Panc1 (cell line): ENCODE measurements at places on chromosomes 4 and X. TPM values are rescaled to one million over a fixed set of nuclear protein-coding genes. Genes with fewer than 3 reads are reported as not detected.

DNA sequence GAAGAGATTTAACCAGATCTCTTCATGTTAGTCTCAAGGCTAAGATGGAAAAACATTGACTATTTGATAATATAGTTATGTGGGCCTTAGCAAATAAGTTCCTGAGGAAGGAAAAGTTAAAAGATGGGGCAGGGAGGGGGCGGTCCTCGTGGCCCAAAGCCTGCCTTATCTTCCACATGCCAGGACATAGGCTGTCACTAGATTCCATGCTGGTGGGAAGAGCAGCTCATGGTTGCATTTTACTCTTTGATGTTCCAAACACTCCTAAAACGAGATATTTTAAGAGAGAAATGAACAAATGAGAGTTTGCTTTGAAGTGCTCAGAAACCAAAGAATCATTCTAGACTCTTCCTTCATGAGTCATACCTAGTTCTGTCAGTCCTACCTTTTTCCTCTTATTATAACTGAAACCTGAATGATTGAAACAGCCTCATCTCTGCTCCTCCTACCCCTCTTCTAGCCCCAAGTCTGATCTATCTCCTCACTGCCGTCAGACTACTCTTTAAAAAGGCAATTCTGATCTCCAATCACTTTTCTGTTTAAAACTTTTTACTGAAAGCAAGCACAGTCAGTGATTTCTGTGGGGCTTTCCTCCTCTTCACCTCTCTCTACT lies 25.1 kb downstream of the RAB9B start:
- DNase-seq, result no peak

- no peak for DNase-seq
These were observed 2.6 kb upstream of the STARD8 start for GRCh38 chrX:68644861-68645260.

DNA sequence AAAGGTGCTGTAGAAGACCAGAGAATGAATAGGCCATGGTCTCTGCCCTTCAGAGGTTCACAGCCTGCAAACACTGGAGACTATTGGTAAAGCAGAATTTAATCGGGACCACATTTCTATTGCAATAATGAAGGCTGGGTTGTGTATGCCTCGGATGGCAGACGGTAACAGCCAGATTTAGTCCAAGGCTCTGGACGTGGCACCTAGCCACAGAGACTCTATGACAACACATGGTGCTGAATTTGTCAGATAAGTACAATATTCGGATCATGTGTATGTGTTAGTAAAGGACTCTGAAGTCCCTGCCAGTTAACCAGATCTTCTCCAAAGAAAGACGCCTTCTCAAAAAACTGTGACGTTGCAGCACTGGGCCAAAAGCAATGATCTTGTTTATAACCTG lies 129.0 kb downstream of the DCTD start:
- DNase-seq, result no peak

- no peak for DNase-seq
These were observed 24.0 kb downstream of the RCHY1 start for GRCh38 chr4:75490155-75490554.

GRCh38 chr4:125492957-125493356 lies 178.2 kb downstream of the FAT4 start:
- no peak for DNase-seq

Gene PDE5A
- total RNA-seq, result 114 TPM

DNA sequence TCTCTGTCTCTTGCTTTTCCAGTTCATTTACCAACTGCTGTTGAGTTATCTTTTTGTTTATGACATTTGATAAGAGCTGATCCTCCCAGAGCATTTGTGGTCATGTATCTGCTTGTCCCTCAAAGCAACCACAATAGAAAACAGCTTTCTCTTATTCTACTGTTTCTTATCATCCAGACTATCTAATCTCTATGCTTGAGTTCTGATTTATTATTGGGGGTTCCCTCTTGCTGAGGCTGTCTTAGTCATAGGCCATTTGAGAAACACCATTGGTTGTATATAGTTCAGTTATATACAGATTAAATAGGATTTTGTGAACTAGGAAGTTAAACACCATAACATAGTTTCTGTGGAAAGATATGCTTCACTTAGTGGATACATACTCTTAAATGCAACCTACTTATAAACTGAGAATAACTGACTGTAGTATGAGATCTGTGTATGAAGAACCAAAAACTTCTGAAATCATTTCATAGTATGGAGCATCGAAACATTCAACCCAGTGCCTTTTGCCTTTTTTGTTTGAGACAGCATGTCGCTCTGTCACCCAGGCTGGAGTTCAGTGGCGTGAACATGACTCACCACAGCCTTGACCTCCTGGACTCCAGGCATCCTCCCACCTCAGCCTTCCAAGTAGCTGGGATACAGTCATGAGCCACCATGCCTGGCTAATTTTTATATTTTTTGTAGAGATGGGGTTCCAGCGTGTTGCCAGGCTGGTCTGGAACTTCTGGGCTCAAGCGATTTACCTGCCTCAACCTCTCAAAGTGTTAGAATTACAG lies 75.8 kb downstream of the STIM2 start:
- DNase-seq, result no peak

DNA sequence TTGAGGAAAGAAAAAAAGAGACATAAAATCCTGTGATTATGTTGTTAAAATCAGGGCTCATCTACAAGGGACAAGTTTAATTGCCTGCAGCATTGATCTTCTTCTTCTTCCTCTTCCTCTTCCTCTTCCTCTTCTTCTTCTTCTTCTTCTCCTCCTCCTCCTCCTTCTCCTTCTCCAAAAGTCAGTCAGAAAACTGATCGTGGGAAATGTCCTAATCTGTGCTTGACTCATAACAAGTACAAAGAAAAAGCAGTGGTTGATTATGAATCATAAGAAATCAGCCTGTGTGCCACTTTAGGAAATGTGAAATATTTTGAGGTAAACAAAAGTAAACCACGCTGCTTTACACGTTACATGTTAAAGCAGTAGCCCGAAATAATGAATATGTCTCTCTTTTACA lies 2.7 kb upstream of the ATP10D start:
- DNase-seq, result no peak

- no peak for DNase-seq
These were observed 3.6 kb upstream of the KLHL15 start for GRCh38 chrX:24030597-24030996.

GRCh38 chr4:113153529-113154101 lies 104.2 kb downstream of the ANK2 start:
- no peak for DNase-seq

Gene FREM3
- not detected for total RNA-seq

- DNase-seq, result no peak
These were observed at the start of gene NLGN4X for GRCh38 chrX:6228720-6229119. Gene NLGN4X (minus strand): TSS chrX:6228867. CDS start chrX:6151466, 77,401 bp downstream.

GRCh38 chr4:14182148-14182547 lies 554.6 kb upstream of the BOD1L1 start:
- DNase-seq, result no peak

- DNase-seq, result no peak
These were observed 505.6 kb downstream of the RAPGEF2 start for GRCh38 chr4:159608436-159608835.

DNA sequence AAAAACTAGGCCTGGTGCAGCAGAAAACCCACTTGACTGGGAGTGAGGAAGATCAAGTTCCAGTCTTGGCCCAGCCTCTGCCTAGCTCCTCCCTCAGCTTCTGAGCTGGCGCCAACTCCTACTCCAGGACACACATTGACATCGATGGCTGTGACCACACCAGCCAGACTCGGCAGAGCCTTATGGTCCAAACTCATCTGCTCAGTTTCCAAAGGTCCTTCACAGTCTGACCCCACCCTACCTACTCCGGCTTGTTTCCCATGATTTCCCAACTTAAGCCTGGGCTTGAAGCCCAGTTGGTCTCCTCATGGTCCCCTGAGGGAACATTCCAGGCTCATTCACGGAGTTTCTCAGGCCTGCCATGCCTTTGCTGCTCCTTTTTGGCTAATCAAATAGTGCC lies 10.1 kb downstream of the ELF4 start:
- no peak for DNase-seq

Gene CFP
- total RNA-seq, result 0.59 TPM

Gene SLC6A14
- total RNA-seq, result 0.03 TPM

DNA sequence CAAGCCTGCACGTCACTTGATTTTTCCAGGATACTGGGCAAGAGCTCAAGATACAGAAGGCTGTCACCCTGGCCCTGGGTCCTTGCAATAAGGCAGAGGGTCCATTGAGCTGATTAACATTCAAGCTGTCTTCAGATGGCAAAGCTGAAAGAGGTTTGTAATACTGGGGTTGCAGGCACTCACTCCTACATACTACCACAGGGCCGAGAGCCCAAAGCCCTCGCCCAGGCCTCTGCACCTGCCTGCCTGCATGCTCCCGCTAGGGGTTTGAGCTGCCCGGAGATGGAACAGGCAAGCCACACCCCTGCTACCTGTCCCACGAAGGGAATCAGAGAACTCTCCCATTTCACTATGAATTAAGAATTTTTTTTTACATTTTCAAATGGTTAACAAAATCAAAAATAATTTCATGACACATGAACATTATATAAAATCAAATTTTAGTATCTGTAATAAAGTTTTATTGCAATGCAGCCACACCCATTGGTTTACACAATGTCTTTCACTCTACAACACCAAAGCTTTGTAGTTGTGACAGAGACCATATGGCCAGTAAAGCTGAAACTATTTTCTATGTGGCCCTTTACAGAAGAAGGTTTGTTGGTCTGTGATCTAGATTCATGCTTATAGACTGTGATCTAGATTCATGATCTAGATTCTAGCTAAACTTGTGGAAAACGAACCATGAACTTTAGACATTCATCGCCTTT lies 530.4 kb upstream of the IGFBP7 start:
- DNase-seq, result no peak

Gene PCDH7
- 31.6 TPM for total RNA-seq

Gene GYG2
- 0.85 TPM for total RNA-seq

DNA sequence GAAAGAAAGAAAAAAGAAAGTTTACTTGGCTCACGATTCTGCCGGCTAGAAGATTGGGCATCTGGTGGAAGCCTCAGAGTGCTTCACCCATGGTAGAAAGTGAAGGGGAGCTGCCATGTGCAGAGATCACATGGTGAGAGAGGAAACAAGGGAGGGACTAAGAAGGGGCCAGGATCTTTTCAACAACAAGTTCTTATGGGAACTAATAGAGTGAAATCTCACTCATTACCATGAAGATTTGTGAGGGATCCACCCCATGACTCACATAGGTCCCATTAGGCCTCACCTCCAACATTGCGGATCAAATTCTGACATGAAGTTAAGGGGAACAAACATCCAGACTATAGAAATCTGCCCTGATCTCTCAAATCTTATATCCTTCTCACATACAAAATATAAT lies 61.3 kb upstream of the UGT8 start:
- DNase-seq, result no peak

- no peak for DNase-seq
These were observed 165.4 kb upstream of the TACR3 start for GRCh38 chr4:103885152-103885551.

Gene MOSPD2
- 8.7 TPM for total RNA-seq

DNA sequence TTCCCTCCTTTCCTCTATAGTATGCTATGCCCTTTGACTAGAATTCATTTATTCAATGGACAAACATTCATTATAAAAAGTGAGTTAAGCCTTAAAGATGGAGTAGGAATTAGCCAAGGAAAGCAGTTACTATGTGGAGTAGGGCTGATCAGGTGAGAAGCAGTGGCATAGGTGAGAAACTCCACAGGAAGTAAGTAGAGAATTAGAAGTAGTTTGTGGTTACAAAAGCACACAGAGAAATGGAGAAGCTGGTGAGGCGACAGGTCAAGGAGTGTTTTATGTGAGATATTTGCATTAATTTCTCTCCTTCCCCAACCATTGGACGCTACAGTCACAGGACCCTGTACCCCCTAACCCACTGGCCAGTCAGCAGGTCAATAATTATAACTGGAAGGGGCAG lies 30.6 kb downstream of the SETD7 start:
- DNase-seq, result no peak

Gene SLC38A5
- 1.1 TPM for total RNA-seq

DNA sequence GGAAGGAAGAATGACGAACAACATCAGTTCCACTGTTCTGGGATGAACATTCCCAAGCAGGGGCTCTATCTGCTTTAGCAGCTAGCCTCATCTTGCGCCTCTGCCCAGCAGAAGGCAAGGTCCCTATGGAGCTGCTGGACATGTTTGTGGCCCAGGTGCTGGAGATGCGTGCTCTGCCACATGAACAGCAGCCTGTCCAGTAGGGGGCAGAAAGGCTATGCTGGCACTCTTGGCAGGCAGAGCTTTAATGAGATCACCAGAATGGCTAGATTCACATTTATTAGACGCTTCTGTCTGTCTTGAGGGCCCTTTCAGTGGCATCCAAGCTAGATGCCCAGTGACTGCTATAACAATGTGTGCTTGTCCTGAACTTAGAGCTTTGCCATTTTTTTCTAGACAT lies 1826.0 kb downstream of the STIM2 start:
- DNase-seq, result peak; percentile 2

GRCh38 chr4:77100234-77100633 lies 24.4 kb upstream of the CCNI start:
- DNase-seq, result no peak

Gene RASL11B
- 0.21 TPM for total RNA-seq

GRCh38 chr4:105896984-105897775 lies 1.9 kb downstream of the NPNT start:
- no peak for DNase-seq

Gene P2RY4
- not detected for total RNA-seq

- no peak for DNase-seq
These were observed 202.1 kb upstream of the SLC7A11 start for GRCh38 chr4:138444260-138444659.

Gene NLGN3
- 0.28 TPM for total RNA-seq

DNA sequence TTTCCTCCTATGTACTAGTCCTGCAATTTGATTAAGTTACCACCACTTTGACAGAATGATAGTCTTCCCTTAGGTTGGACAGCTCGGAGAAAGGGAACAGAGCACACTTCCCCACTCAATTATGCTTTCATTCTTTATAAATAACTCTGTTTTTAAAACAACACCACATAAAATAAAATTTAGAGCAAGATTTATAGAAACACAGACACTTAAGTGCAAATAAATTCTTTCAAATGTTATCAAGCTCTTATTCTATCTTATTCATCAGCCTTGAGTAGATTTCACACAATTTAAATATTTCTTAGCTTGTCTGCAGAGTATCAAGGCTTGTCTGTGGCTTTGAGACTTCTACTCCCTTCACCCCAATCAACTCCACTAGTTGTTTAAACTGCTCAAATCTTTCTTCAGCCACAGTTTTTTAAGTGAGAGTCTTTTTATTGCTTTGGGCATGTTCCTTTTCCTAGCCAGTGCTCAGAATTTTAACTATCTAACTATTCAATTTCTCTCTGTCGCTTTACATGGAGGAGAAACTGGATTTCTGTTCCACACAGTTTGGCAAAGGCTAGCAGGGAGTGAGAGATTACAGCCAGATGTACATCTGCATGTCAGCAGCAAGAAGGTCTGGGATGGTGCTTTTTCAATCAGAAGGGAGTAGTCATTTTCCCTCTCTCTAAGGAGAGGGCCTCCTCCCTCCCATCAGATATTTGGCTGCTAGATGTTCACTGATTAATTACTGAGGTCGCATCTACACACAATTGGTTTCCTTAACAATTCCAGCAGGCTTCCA lies 53.1 kb upstream of the PLAC1 start:
- DNase-seq, result no peak

DNA sequence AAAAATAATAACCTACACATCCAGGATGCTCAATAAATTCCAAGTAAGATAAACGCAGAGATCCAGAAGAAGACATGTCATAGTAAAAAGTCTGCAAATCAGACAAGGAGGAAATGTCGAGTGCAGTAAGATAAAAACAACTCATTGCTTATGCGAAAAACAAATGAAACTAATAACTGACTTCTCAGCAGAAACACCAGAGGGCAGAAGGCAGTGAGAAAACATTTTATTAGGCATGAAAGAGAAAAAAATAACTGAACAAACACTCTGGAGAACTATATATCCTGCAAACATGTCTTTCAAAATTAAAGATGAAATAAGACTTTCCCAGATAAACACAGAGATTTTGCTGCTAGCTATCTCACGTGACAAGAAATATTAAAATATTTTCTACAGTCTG lies 201.3 kb upstream of the CTSO start:
- DNase-seq, result no peak

Gene UCHL1
- 0.74 TPM for total RNA-seq
